ENCODE measurements at places on chromosomes 7 and 10.

DNA sequence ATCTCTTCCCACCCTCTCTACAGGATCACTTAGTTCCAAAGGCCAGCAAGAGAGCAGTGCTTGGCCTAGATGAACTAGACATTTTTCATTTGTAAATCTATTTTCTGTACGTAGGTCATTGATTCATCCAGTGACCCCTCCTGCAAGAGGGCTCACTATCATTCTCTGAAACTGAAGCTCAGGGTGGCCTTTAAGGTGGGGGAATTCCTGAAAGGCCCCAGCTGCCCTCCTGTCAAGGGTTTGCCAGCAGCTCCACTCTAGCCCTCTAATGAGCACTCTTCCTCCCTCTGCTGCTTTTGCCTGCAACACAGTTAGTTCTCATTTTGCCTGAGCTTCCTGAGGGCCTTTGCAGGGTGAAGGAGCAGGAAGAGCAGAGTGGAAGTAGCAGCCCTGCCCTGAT lies 41.2 kb downstream of the LRRC18 start:
- DNase-seq, result no peak

GRCh38 chr10:106577266-106577665 lies 587.2 kb downstream of the SORCS1 start:
- no peak for DNase-seq

GRCh38 chr10:8967061-8967460 lies 912.6 kb downstream of the GATA3 start:
- DNase-seq, result no peak

GRCh38 chr10:86251426-86251825 lies 115.2 kb downstream of the GRID1 start:
- no peak for DNase-seq

- no peak for DNase-seq
These were observed 52.1 kb downstream of the GNAI1 start for GRCh38 chr7:80186721-80187120.

- DNase-seq, result no peak
These were observed 219.7 kb upstream of the ADARB2 start for GRCh38 chr10:1957057-1957456.

GRCh38 chr7:24334012-24334411 lies 50.0 kb downstream of the NPY start:
- DNase-seq, result no peak

- DNase-seq, result no peak
These were observed 242.6 kb upstream of the PITRM1 start for GRCh38 chr10:3415038-3415736.

- no peak for DNase-seq
These were observed 1.2 kb upstream of the BLNK start for GRCh38 chr10:96272316-96273280.

DNA sequence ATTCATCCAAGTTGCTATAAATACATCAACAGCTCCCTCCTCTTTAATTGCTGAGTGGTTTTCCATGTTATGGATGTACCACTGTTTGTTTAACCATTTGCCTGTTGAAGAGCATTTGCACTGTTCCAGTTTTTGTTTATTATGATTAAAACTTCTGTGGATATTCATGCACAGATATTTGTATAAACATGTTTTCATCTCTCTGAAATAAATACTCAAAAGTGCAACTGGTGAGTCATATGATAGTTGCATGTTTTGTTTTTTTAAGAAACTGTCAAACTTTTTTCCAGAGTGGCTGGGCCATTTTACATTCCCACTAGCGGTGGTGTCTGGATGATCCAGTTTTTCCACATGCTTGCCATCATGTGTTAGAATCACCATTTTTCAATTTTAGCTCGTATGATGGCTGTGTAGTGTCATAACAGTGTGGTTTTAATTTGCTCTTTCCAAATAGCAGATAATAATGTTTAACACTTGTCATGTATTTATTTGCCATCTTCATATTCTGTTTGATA lies 33.6 kb downstream of the MEOX2 start:
- DNase-seq, result no peak

- DNase-seq, result no peak
These were observed 17.7 kb upstream of the MINDY3 start for GRCh38 chr10:15877836-15878576.

DNA sequence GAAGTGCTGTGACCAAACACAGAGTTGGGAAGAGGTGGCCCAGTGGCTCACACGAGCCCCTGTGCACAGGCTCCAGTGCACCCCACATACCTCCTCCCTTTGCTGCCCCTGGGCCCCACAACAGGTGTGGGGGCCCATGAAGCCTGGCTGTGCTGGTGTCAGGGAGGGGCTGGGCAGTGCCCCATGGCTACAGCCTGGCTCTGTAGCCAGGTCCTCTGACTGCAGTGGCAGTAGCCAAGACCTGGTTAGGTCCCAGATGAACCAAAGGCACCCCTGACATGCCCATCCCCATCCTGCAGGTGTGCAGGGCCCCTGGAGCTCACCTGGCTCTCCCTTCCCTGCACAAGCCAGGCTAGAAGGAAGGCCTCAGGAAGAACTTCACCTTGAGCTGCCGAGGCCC lies 176.3 kb downstream of the GRID1 start:
- DNase-seq, result no peak

DNA sequence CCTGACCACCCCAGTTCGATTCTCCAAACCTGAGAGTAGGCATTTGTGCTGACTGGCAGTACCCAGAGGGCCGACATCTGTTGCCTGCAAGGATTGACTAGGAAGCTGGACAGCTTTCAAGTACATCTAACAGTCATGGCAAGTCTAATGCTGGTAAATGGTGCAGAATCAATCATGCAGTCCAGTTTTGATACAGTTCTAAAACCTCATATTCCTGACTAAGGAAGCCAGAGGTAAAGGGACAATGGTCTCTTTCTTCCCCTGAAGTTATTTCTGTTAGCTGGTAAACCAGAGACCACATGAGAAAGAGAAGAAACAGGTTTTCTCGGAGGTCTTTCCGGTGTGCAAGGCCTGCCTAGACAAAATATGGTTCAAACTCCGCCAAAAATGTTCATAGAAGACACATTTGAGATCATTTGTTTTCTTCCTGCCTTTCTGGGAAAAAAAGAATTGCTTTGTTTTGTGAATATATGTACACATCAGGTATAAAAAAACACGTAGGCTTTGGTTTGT lies 97.1 kb downstream of the WDR37 start:
- DNase-seq, result no peak

- DNase-seq, result no peak
These were observed 41.2 kb downstream of the ZCCHC24 start for GRCh38 chr10:79404231-79404609.

DNA sequence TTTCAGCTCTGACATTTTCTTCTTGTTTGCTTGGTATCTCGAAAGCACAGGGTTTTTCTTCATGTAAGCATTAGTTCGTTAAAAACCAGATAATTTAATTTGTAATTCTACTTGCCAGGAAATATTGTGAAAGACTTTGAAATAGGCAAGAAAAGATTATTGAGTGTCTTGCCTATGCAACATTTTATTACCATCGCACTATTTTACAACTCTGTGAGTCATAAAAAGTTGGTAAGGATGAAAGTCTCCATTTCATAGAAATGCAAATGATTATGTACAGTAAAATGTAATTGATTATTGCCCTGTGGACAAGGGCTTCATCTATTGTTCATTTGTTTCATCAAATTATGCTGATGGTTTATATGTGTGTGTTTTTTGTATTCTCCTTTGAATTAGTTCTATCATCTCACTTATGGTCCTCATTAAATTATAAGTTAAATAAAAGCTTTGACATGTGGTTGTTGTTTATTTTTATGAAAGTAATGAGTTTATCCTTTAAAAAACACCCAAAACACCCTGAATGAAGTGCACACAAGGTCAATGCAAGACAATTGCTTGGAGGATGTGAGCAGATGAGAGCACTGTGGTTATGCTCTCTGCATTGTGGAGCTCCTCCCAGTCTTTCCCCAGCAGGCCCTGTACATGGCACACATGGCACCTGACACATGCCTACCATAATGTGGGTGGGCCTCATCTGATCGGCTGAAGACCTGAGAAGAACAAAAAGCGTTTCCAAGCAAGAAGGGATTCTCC lies 230.8 kb downstream of the CXCL12 start:
- DNase-seq, result no peak

DNA sequence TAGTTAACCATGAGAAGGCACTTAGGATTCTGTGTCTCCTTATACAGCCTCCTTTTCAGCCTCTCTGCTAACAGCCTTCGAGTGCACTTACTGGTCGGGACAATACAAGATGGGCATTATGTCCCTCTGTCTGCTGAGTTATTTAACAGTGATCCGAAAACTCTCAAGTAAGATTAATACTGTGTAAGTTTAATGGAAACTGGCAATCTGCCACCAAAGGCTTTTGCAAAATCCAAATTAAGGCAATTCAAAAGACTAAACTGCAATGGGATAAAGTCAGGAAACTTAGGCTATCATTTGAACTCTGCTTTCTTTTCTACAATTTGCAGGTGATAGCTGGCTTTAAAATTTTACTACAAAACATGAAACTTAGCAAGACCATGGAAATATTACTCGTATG lies 477.8 kb downstream of the TFEC start:
- no peak for DNase-seq

DNA sequence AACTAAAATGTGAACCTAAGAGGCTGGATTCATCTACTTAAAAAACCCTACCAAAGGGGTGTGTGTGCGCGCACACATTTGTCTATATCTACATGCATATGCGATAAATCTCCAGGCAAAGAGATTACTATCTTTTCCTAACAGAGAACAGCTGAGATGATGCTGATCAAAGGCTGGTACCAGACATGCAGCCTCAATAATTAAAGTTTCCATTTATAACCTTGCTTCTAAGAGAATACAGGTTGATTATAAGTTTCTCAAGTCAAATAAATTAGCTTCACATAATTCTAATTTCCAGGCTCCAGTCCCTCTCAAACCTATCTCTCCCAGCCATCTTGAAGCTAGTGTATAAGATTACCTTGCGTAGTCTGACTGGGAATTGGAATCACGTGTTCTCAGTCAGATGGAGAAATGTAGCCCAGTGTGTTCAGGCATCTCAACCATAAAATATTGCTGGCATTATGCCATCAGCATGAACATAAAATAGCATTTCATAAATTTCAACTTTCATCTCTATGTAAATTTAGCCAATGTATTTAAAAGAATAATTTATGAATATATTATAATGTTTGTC lies 1062.0 kb downstream of the XPNPEP1 start:
- no peak for DNase-seq

- no peak for DNase-seq
These were observed 58.5 kb upstream of the EXOC6 start for GRCh38 chr10:92789786-92790185.

DNA sequence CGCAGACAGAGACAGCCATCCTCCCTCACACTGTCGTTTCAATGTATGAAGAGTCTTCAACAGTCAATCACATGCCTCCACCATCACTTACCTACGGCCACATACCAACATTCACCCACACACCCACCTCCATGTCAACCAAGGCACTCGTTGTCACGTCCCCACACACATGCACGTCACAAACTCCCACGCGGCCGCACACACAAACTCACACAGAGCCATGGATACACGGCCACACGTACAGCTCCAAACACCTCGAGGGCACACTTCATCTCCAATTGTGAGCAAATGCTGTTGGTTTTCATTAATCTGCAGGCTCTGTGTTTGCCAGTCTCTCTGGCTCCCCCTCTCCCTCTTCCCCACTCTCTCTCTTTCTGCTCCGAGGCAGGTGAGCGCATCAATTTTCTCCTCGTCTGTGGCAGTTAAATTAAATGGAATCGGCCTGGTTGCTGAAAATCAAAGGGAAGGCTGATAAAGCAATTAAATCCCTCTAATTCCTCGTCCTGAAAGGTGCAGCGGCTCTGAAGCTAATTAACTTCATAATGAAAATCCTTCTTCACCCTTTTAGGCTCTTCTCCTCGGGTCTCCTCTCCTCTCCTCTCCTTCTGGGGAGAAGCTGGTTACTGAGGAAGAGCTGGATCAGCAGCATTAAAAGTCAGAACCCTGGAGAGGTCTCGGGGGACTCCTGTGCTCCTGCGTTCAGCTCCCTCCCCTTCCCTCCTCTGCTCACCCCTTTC lies 53.8 kb upstream of the SLF2 start:
- DNase-seq, result no peak

GRCh38 chr7:116164552-116165306 lies 45.6 kb upstream of the TES start:
- no peak for DNase-seq

DNA sequence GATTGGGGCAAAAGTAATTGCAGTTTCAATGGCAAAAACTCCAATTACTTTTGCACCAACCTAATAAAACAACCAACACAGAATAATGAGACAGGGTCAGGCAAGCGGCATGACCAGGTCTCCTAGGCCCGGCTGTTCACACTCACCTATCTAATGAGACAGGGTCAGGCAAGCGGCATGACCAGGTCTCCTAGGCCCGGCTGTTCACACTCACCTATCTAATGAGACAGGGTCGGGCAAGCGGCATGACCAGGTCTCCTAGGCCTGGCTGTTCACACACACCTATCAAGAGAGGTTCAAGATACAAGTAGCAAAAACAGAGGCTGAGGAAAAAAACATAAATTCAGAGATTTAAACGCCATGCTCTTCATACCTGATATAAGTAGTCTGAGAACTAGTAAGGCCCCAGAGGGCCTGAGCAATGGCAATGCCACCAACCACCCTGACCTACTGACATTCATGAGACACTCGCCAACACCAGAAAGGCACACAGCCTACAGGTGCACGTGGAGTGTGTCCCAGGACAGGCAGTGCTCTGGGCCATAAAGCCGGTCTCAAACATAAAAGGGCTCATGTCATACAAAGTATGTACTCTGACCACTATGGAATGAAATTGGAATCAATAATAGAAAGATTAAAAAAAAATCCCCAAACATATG lies 40.6 kb upstream of the NCAPG2 start:
- DNase-seq, result no peak

GRCh38 chr7:155206318-155207020 lies 91.2 kb upstream of the INSIG1 start:
- peak; percentile 45 for DNase-seq

DNA sequence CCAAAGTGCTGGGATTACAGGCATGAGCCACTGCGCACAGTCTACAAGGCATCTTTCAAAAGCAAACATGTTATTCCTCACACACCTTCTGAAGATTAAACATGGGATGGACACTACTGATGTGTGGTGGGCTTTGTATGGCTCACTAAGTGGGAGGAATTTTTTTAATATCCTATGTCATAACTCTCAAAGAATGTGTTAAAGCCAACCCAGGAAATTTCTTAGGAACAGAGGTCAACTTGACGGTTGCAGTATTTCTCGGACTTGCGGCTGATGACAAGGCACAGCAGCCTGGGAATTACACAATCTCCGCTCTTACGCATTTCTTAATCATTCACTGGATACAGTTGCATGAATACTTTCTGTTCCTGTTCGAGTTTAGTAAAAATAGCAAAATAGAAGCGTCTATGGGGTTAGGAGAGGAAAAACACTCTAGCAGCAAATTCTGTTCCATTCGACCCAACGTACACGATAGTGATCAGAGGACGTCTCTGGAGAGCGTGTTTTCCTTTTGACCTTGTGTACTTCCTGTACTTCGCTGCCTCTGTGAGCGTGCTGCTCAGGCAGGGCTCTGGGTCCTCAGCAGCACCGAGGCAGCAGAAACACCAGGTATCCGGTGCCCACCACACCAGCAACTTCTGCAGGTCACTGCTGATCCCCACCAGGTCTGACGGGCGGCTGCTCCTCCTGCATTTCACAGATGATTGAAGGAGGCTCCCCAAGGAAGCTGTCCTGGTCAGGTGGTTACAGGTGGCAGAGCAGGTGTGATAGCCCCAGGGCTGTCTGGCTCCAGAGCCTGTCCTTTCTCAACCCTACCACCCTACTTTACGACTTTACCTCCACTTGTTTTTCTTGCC lies 26.4 kb upstream of the SRGN start:
- no peak for DNase-seq

- no peak for DNase-seq
These were observed 128.6 kb downstream of the ICA1 start for GRCh38 chr7:8133188-8133848.
